Trophoblast cell (in vitro differentiated cells and primary cell): ENCODE measurements at places on chromosomes 2 and 18.

DNA sequence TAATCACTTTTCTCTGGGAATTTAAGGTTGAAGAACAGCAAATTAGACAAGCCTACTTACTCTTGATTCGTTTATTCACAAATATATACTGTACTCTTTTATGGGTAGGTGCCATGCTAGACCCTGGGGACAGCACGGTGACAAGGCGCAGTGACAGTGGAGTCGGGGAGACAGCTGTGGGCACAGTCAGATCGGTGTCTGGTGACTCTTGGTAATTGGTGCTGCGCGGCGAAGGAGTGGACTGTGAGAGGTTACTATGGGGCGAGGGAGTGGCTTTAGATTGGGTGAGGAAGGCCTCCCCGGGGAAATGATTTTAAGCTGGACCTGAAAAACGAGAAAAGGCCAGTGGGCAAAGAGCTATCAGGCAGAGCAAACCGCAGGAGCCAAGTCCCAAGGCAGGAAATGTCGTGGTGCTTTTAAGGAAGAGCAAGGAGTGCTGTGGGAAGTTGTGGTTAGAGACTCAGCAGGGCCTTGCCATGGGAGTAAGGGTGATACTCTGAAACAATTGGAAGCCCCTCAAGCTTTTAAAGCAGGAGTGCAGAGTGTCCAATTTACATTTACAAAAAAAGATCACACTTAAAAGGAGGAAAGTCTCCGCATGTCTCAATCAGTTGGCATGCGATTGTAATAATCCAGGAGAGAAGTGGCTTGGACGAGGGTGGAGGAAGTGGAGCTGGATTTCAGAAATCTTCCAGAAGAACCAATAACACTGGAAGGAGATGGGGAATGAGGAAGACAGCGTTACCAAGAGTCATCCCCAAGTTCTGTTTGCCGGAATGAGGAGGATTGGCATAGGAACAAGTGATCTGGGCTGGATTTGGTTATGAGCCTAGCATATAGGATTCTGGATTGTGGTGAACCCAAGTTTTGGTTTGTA lies 36.1 kb upstream of the TXNDC2 start:
- peak; percentile 88 for DNase-seq
- H3K36me3 ChIP-seq, result peaks cover 29% of the 10 kb centered on the region
- no peak overlapping the region for H3K4me3 ChIP-seq
- H3K27ac ChIP-seq, result peak overlapping the region; percentile 31

DNA sequence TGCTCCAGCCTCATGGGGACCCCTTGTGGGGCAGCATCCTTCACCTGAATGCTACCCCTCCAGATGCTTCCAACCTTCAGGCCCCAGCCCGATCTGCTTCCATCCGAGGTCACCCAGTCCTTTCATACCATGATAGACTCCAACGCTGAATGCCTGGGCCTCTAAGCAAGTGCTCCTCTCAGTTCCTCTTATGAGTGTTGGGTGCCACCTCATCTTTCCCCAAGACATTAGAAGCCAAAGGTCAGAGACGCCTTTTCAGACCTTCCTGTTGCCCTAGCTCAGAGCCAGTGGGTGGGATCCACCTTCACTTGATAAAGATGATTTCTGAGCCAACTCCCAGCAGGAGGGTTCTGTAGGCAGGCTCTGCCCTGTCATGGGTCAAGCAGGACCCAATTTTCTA lies 174.5 kb upstream of the MGAT5 start:
- H3K27me3 ChIP-seq, result no peaks in the 10 kb centered on the region
- H3K36me3 ChIP-seq, result no peaks in the 10 kb centered on the region
- no peak overlapping the region for H3K4me3 ChIP-seq
- no peaks in the 10 kb centered on the region for H3K4me1 ChIP-seq
- H3K27ac ChIP-seq, result no peak overlapping the region

DNA sequence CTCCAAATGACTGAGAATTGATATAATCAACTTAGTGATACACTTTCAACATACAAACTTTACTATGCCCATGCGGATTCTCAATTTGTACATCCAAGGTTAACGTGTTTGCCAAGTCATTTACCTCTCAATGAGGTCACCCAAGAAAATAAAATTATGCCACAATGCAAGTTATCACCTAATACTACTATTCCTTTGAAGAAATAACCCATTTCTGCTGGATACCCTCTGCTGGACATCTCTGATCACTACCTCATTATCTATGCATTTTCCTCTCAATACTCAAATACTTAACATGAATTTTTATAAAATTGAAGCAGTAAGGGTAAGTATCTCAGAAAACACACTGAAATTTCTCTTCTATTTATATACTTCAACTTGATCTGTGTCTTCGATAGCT lies 12.7 kb downstream of the HNRNPLL start:
- no peaks in the 10 kb centered on the region for H3K27me3 ChIP-seq
- H3K4me3 ChIP-seq, result no peak overlapping the region
- H3K4me1 ChIP-seq, result no peaks in the 10 kb centered on the region

GRCh38 chr2:1672738-1673137 lies 71.6 kb downstream of the PXDN start:
- no peak for DNase-seq
- no peaks in the 10 kb centered on the region for H3K4me1 ChIP-seq
- H3K4me3 ChIP-seq, result no peak overlapping the region

DNA sequence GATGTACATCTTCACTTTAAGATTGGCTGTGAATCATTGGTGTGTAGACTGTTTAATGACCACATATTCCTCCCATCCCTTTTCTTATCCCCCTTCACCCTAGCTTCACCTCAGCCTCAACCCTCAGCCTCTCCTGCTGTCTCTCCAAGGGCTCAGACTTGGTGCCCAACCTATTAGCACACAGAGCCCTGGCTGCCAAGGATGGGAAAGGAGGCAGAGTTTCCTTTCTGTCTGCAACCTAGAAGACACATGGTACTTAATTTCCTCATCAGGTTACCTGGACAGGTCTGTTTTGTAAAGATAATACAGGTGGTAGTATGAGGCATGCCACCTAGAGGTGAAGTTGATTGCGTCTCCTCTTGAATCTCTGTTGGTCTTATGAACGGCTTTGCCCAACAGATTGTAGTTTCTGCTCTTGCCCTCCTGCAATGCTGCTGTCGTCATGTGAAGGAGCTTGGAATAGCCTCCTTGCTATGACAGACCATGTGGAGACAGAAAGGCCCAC lies 44.5 kb upstream of the RMND5A start:
- peak; percentile 12 for DNase-seq
- no peaks in the 10 kb centered on the region for H3K4me1 ChIP-seq
- H3K4me3 ChIP-seq, result no peak overlapping the region
- H3K36me3 ChIP-seq, result no peaks in the 10 kb centered on the region
- no peaks in the 10 kb centered on the region for H3K27me3 ChIP-seq

DNA sequence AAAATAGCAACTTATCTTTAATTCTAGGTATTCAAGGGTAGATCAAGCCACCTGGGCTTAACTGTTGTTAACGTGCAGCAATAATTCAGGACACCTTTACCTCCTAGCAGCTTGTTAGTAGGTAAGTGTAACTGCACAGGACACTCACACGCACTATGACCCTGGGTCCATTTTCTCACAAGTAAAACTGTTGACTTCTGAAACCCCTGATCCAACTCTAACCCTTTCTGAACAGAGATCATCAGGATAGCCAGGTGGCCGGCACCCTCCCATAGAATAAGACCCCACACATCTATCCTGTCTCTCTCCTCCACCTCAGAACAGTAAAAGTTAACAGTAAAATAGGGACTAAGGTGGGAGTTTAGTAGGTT lies 610 bp downstream of the SPC25 start:
- peaks cover 5% of the 10 kb centered on the region for H3K4me1 ChIP-seq
- no peaks in the 10 kb centered on the region for H3K27me3 ChIP-seq
- H3K27ac ChIP-seq, result no peak overlapping the region

- no peaks in the 10 kb centered on the region for H3K4me1 ChIP-seq
- H3K27ac ChIP-seq, result no peak overlapping the region
- DNase-seq, result no peak
- no peaks in the 10 kb centered on the region for H3K36me3 ChIP-seq
- H3K27me3 ChIP-seq, result no peaks in the 10 kb centered on the region
These were observed 172.9 kb downstream of the NDUFA10 start for GRCh38 chr2:239852272-239852671.

- no peaks in the 10 kb centered on the region for H3K27me3 ChIP-seq
- H3K27ac ChIP-seq, result no peak overlapping the region
- no peak overlapping the region for H3K4me3 ChIP-seq
These were observed 63.5 kb upstream of the CTLA4 start for GRCh38 chr2:203804070-203804469.

DNA sequence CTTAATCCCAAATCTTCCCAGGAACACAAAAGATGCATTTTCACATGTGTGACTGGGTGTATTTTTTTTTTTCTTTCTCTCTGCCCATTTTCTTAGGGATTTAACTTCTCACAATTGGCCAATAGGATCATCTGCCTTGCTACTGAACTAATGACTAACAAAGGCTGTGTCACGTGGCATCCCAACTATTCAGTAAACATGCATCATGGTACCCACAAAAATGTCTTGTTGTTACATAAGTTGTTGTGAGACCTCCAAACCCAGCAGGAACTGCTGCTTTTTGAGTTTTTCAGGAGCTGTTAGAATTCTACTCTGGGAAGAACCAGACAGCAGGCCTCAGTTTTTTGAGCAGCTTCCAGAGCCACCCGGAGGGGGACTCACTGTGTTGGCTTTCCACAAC lies 31.9 kb downstream of the GAD1 start:
- no peaks in the 10 kb centered on the region for H3K4me1 ChIP-seq
- H3K36me3 ChIP-seq, result no peaks in the 10 kb centered on the region
- H3K4me3 ChIP-seq, result no peak overlapping the region
- H3K27me3 ChIP-seq, result no peaks in the 10 kb centered on the region

DNA sequence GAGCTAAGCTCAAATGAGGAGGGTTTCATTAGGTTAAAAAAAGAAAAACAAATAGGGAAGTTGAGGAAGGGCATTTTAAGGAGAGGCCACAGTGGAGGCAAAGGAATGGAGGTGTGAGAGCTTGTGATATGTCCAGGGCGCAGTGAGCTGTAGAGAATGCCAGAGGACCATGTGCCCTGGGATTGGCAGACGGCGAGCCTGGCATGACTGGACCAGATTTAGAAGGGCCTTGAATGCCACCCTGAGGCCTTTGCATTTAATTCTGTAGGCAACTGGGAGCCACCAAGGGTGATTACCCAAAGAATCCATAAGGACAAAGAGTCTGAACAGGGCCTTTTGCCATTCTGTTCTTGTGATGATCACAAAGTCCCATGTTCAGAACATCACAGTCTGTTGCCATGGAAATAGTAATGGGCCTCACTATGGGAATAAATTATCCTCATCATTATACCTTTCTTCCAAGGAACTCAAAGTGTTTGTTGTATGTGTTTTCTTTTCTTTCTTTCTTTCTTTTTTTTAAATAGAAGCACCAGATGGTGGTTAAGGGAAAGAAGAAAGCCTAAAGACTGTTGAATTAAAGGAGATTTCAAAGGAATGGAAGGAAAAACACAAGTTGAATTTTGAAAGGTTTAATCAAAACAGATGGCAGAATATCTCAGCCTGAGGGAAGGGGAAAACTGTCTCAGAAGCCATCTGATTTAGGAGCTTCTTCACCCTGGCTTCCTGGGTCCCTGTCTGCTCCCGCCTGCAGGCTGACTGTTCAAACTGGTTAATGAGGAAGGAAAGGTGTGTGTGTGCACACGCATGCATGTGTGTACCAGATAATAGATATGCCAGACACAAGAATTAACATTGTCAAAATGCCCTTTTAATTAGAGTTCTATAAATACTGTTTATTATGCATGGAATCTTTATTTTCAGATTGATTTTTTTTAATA lies 31.6 kb upstream of the NCOA1 start:
- H3K36me3 ChIP-seq, result no peaks in the 10 kb centered on the region
- no peak for DNase-seq
- no peak overlapping the region for H3K4me3 ChIP-seq
- no peaks in the 10 kb centered on the region for H3K27me3 ChIP-seq
- no peaks in the 10 kb centered on the region for H3K4me1 ChIP-seq

- no peaks in the 10 kb centered on the region for H3K4me1 ChIP-seq
- no peak overlapping the region for H3K27ac ChIP-seq
- H3K36me3 ChIP-seq, result no peaks in the 10 kb centered on the region
- DNase-seq, result no peak
These were observed 40.6 kb downstream of the ZRANB3 start for GRCh38 chr2:135490376-135490775.

DNA sequence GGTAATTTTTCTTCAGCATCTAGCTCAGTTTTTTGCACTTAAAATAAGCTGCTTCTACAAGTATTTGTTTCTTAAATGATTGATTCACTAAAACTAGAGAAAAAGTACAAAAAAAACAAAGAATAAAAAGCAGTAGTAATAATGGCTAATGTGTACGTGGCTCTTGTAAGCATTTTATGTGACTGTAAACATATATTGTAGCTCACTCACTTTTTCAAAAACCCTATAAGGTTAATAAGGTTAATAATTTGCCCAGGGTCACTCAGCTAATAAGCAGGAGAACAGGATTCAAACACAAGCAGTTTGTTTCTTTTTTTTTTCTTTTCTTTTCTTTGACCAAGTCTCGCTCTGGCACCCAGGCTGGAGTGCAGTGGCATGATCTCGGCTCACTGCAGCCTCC lies 67.5 kb downstream of the RMDN2 start:
- no peaks in the 10 kb centered on the region for H3K36me3 ChIP-seq
- H3K4me3 ChIP-seq, result no peak overlapping the region
- H3K27me3 ChIP-seq, result no peaks in the 10 kb centered on the region
- DNase-seq, result no peak

GRCh38 chr2:27494944-27495554 lies at the start of gene FNDC4:
Gene FNDC4, minus strand, starts transcription at chr2:27495200. Its CDS starts 521 bp downstream, at chr2:27494679.
- peaks cover 4% of the 10 kb centered on the region for H3K4me1 ChIP-seq
- H3K4me3 ChIP-seq, result peak within 1 kb of the TSS; percentile 68
- H3K27me3 ChIP-seq, result peaks cover 24% of the 10 kb centered on the region
- DNase-seq, result peak; percentile 11
- H3K36me3 ChIP-seq, result no peaks in the 10 kb centered on the region

DNA sequence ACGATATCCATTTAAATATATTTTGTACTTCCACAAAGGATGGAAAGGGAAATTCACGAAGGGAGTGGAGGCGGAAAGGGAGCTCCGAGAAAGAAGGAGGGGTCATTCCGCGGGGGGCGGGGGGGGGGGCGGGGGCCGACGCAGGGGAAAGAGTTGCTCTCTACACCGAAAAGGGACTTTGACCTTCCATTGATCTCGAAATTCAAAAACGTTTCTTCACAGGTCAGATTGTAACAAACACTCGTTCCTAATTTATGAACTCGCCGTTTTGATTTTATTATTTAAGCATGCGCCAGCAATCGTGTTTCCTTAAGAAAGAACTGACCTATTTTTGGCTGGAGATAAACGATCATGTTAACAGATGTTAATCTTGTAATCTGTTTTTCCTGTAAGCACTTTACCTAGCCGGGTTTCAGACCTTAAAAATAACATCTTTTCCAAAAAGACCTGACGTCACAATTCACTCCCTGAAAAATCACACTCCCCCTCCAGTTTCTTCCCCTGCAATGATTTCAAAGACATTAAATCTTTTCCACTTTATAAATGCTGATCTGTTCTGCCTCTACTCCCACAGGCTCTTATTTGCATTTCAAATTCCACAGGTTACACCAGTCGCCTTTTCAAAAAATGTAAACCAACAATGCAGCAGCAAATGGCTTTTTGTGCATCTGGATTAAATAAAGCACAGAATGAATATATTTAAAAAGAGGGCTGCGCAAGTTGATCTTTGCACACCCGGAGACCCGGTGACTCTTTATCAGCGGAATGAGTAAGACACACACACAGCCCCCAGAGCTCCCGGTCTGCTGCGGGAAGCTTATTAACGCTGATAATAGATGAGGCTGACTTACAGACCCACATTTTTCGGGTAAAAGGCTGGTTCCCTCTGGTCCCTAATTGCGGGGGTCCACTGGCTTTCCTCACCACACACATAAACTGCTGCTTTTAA lies 1.6 kb downstream of the ZNF516 start:
- peak; percentile 14 for DNase-seq
- H3K27ac ChIP-seq, result peak overlapping the region; percentile 67
- peaks cover 5% of the 10 kb centered on the region for H3K27me3 ChIP-seq
- peaks cover 18% of the 10 kb centered on the region for H3K4me1 ChIP-seq
- H3K36me3 ChIP-seq, result no peaks in the 10 kb centered on the region
- peak overlapping the region; percentile 58 for H3K4me3 ChIP-seq

GRCh38 chr18:3892152-3892551 lies 442.2 kb downstream of the TGIF1 start:
- H3K4me3 ChIP-seq, result no peak overlapping the region
- no peaks in the 10 kb centered on the region for H3K27me3 ChIP-seq
- DNase-seq, result no peak
- H3K36me3 ChIP-seq, result no peaks in the 10 kb centered on the region
